ENCODE measurements at places on chromosomes 6 and 20.

- no peak for DNase-seq
These were observed 12.4 kb downstream of the MYO6 start for GRCh38 chr6:75761489-75761888.

DNA sequence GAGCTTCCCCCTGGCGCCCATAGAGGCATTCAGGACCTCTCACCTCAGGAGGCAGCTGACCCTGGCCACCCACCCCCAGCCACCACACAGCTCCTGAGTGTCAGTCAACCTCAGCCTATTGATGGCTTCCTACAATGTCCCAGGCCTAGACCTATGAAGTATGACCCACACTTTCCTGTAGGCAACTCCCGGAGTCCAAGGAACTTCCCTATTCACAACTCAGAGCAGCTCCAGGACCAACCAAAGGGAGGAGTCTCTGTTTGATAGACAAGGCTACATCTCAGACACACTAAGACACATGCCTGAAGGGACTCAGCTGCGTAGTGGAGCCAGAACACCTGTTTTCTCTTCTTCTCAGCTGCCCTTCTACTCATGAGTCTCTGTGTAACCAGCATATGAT lies 169.1 kb downstream of the MAFB start:
- DNase-seq = no peak

GRCh38 chr20:46554828-46555227 lies 4.4 kb upstream of the OCSTAMP start:
- DNase-seq = no peak

- DNase-seq = no peak
These were observed 97.9 kb downstream of the ZDHHC14 start for GRCh38 chr6:157478926-157479325.

GRCh38 chr6:88480816-88481215 lies 314.7 kb upstream of the CNR1 start:
- DNase-seq = no peak

GRCh38 chr6:106110164-106110826 lies 24.2 kb downstream of the PRDM1 start:
- no peak for DNase-seq

- DNase-seq = no peak
These were observed 69.4 kb downstream of the KCNQ5 start for GRCh38 chr6:72691249-72691648.

- DNase-seq = no peak
These were observed 41.0 kb downstream of the ZMYND8 start for GRCh38 chr20:47315339-47316056.

DNA sequence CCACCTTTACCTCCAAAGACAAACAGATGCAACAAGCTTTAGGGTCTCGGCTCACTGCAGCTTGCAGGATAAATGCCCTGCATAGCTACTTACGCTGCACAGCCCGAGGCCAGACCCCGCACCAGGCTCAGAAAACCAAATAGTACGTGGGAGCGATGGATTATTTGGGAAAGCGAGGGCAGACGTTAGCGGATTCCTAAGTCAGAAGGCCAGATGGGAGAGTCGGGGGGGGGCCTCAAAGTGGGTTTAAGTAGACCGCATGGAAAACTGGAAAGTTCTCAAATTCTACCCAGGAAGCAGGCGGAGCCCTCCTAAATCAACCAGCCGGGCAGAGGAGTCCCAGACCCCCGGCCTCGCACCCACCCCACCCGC lies 382 bp downstream of the SFT2D1 start:
- DNase-seq = no peak

DNA sequence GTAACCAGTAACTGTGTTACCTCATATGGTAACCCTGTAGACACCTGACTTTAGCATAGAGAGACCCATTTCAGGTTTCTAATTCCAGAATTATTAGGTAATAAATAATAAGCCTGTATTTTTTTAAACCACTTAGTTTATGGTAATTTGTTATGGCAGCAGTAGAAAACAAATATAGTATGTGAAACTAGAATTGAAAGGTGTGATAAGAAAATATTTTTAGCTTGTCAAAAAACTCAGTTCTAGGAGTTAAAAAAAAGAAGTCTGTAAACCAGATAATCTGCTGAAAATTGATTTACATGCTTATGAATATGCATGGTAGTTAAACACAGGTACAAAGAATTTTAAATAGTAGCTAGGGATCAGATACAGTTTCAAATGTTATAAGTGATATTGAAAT lies 695.0 kb upstream of the GJE1 start:
- no peak for DNase-seq

- no peak for DNase-seq
These were observed 129.4 kb downstream of the TRIM27 start for GRCh38 chr6:28794175-28795002.

GRCh38 chr6:33425668-33426577 lies 6.1 kb downstream of the SYNGAP1 start:
- peak; percentile 92 for DNase-seq

DNA sequence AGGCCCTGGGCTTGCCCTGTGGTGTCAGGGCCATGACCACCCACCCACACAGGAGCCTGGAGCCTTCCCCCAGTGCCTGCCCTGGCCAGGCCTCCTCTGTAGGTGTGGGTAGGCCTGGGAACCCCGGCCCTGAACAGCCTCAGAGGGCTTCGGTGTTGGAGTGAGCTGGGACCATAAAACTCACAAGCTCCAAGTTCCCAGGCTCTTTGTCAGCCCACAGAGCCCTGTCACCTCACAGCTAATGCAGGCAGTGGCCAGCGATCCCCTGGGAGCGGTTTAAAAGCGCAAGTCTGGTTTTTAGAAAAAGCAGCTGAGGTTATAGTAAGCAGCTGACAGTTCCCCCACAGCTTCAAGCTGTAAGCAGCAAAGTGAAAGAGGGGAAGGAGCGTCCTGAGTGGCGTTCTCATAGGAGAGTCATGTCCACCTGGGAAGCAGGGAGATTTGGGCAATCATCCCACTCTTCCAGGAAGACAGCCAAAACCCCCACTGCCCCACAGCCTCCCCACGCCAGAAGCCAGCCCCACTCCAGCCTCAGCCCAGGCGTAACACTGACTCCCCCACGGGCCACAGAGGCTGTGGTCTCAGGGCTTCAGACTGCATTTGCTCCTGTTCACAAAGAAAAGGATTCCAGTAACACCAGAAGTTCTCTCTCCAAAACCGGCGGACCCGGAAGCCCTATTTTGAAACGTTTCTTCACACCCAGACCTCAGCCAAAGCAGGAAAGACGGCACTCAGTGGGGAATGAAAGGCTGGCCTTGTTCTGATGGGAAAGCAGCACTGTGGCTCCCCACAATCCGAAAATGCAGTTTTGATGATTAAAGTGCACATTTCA lies 34.3 kb upstream of the FOXC1 start:
- DNase-seq = no peak

Data from endothelial cell (in vitro differentiated cells).